ENCODE measurements at places on chromosomes 3 and 15. TPM values are rescaled to one million over a fixed set of nuclear protein-coding genes. Genes with fewer than 3 reads are reported as not detected.

ROPN1 gene
- total RNA-seq = not detected

CCDC13 gene
- total RNA-seq = 1.9 TPM

ZNF619 gene
- total RNA-seq = 14.7 TPM

SLC28A1 gene
- total RNA-seq = 0.16 TPM

TMEM207 gene
- total RNA-seq = not detected

SHC4 gene
- total RNA-seq = 0.27 TPM

ELP6 gene
- 27.4 TPM for total RNA-seq

GOLGA8T gene
- total RNA-seq = not detected

BNC1 gene
- total RNA-seq = 0.30 TPM

DNA sequence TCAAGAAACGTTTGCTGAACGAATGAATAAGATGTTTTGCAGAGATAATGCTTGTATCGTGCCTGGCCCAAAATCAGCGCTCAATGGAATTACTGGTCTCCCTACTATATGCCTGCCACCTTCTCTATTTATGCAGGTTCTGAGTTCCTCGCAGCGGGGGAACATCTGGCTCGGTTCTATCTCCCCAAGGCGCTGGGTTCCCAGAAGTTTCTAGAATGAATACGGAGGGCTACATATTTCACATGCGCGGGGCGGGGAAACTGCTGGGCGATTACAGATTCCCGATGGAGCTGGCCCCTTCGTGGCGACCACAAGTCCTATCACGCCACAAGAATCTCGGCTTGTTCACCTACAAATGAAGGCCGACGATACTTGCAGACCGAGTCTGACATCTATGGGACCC, 411 bp upstream of the EIF2B5 start:
- H3K4me1 ChIP-seq = peaks cover 15% of the 10 kb centered on the region
- peak overlapping the region; percentile 97 for H3K4me3 ChIP-seq
- H3K27ac ChIP-seq = peak overlapping the region; percentile 80
- no peak for DNase-seq
- H3K36me3 ChIP-seq = peaks cover 28% of the 10 kb centered on the region

- H3K27me3 ChIP-seq = no peaks in the 10 kb centered on the region
- H3K4me3 ChIP-seq = no peak overlapping the region
- DNase-seq = no peak
- no peaks in the 10 kb centered on the region for H3K36me3 ChIP-seq
- H3K27ac ChIP-seq = no peak overlapping the region
- H3K4me1 ChIP-seq = no peaks in the 10 kb centered on the region
Measured at GRCh38 chr3:146142757-146143156, 18.2 kb downstream of the PLOD2 start.

DNA sequence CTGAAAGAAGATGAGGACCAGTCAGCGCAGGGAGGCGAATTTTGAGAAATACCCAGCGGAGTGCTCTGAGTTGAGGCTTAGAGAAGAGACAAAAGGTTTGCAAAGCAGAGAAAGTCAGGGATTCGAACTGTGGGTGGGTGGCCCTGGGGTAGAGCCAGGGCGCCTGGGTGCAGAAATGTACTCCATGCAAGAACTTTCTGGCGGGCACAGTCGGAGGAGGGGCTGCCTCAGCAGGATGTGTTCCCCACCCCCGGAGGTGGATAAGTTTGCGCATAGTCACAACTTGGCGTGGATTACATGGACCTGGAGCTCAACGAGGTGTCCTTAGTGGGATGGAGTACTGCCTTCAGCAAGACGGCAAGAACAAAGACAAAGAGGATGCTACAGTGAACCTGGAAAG, 117.3 kb upstream of the ALDH1A3 start:
- H3K27me3 ChIP-seq = no peaks in the 10 kb centered on the region
- no peaks in the 10 kb centered on the region for H3K36me3 ChIP-seq
- no peak overlapping the region for H3K27ac ChIP-seq

DNA sequence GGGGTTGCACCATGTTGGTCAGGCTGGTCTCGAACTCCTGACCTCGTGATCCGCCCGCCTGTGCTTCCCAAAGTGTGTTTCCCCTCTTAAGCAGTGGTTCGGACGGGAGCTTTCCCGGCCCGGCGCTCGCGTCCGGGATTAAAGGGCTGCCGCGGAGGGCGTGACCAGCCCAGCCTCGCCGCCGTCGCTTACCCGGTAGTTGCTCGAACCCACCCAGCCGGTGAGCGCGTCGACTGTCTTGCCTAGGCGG, 513 bp downstream of the CLASP2 start:
- H3K27me3 ChIP-seq = no peaks in the 10 kb centered on the region
- peak; percentile 93 for DNase-seq
- peaks cover 53% of the 10 kb centered on the region for H3K4me1 ChIP-seq
- peak overlapping the region; percentile 97 for H3K27ac ChIP-seq
- H3K4me3 ChIP-seq = peak overlapping the region; percentile 74
- no peaks in the 10 kb centered on the region for H3K36me3 ChIP-seq

DNA sequence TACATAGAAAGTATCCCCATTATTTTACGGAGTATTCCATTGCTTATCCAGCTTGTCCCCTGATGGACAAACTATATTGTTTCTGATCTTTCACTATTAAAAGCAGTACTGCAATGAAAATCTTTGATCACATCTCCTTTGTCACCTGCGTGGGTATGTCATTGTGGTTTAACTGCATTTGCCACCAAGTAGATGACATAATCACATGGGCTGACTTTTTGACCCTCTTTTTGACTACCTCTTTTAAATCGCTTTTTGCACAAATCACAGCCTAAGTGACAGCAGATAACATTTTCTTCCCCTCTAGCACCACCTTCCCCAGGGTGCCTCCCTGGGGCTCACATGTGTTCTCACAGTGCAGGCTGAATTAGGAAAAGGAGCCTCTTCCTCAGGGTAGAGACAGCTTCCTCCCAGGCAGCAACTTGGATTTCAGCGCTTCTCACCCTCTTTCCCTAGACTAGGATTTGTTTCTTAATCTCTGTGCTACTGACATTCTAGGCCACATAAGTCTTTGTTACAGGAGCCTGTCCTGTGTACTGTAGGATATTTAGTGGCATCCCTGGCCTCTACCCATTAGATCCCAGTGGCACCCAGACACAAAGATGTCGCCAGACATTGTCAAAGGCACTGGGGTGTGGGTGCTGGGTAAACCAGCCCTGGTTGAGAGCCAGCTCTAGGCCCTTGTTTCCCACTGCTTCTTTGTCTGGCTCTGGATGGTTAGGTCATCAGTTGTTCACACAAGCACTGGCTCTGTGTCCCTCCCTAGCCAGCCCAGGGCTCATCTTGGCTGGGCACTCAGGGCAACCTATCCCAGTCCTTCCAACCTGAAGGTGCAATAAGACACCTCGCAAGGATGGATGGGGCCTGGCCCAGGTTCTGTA, 1.3 kb upstream of the RBP1 start:
- H3K36me3 ChIP-seq = no peaks in the 10 kb centered on the region
- H3K27ac ChIP-seq = no peak overlapping the region
- peaks cover 8% of the 10 kb centered on the region for H3K27me3 ChIP-seq
- peaks cover 17% of the 10 kb centered on the region for H3K4me1 ChIP-seq

DNA sequence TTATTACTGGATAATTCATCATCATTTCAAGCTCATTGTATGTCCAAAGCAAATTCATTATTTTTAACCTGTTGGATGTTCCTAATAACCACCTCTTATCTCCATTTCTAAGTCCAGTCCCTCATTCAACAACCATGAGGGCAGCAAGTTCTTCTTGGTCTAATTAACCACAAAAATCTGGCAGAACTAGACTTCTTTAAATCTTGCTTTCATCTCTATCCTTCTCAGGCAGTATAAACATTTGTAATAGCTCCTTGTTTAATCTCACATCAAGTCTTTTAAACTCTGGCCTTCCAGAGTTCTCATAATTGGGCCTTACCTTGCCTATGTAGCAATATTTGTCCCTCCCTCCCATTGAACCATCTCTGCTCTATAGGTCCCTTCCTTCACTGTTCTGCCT, 17.0 kb upstream of the GHSR start:
- peaks cover 7% of the 10 kb centered on the region for H3K27me3 ChIP-seq
- H3K27ac ChIP-seq = no peak overlapping the region
- H3K4me3 ChIP-seq = no peak overlapping the region
- H3K36me3 ChIP-seq = no peaks in the 10 kb centered on the region
- no peaks in the 10 kb centered on the region for H3K4me1 ChIP-seq
- DNase-seq = no peak

GRCh38 chr3:61236556-61236955, 14.7 kb downstream of the FHIT start:
- H3K4me1 ChIP-seq = peaks cover 7% of the 10 kb centered on the region
- no peak for DNase-seq
- no peaks in the 10 kb centered on the region for H3K27me3 ChIP-seq
- H3K27ac ChIP-seq = no peak overlapping the region
- H3K4me3 ChIP-seq = no peak overlapping the region

- no peak overlapping the region for H3K4me3 ChIP-seq
- no peaks in the 10 kb centered on the region for H3K27me3 ChIP-seq
- no peaks in the 10 kb centered on the region for H3K36me3 ChIP-seq
- H3K27ac ChIP-seq = peak overlapping the region; percentile 82
Measured at GRCh38 chr15:67023517-67024313, 41.7 kb upstream of the SMAD3 start.

GRCh38 chr3:117892431-117892841, 1142.2 kb downstream of the IGSF11 start:
- no peaks in the 10 kb centered on the region for H3K4me1 ChIP-seq
- no peak overlapping the region for H3K4me3 ChIP-seq
- no peak for DNase-seq
- H3K36me3 ChIP-seq = no peaks in the 10 kb centered on the region
- H3K27me3 ChIP-seq = no peaks in the 10 kb centered on the region

DNA sequence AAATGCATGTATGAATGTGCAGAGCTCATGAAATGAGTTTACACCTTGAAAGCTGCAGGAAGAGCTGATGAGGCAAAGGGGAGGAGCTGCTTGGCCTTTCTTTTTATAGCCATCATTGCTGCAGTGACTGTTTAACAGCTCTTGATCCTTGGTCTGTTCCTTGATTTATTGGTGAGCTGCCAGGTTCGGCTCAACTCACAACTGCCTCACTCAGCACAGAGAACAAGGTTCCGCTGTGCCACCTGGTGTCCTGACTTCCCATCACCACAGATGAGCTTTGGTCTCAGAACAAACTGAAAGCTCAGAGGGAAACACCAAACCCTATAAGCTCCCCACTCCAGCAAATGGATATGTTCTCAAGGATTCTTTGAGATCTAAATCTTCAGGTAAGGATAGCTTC, 626.1 kb downstream of the MAGI1 start:
- H3K4me3 ChIP-seq = no peak overlapping the region
- H3K36me3 ChIP-seq = no peaks in the 10 kb centered on the region
- H3K4me1 ChIP-seq = no peaks in the 10 kb centered on the region
- no peak for DNase-seq

DNA sequence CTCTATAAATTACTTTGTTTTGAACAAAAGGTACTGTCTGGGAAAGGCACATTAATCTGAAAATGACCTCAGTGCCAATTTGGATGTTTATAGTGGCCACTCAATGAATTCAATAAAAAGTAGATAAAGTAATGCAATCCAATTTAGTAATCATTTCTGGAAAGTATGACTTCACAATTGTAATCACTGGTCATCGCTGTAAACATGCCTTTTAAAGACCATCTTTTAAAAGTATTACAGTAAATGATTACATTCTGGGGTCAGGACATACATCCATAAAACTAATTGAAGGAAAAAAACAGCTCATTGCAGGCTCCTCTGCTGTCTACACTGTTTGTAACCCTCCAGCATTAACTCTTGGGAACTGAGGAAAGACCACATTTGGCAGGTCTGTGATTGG, 43.2 kb downstream of the HRH1 start:
- DNase-seq = no peak
- H3K4me1 ChIP-seq = peaks cover 47% of the 10 kb centered on the region
- no peaks in the 10 kb centered on the region for H3K27me3 ChIP-seq
- no peak overlapping the region for H3K27ac ChIP-seq
- no peaks in the 10 kb centered on the region for H3K36me3 ChIP-seq

DNA sequence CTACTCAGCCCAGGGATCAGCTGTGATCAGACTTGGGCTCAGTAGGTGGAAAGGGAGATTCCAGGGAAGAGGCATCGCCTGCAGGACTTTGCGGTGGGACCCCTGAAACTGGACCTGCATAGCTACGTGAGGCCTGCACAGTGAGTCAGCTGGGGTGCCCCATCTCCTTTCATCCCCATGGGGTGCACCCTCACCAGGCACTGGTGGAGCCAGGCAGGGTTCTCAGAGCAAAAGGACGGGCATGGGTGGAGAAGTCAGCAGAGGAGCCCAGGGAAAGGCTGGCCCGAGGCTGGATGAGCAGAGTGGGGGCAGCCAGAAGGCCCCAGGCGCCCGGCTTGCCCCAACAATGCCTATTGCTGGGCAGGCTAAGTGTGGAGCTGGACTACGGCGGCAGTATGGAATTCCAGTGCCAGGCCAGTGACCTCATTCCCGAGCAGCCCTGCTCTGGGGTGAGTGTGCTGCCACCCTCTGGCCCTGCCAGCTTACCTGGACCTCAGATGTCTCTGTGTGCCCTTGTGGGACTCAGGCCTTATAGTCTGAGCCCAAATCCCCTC, 19.7 kb downstream of the ACAA1 start:
- no peaks in the 10 kb centered on the region for H3K27me3 ChIP-seq
- no peak overlapping the region for H3K4me3 ChIP-seq
- peak; percentile 69 for DNase-seq
- H3K36me3 ChIP-seq = peaks cover 27% of the 10 kb centered on the region
- no peak overlapping the region for H3K27ac ChIP-seq

- peak overlapping the region; percentile 13 for H3K27ac ChIP-seq
- no peak for DNase-seq
- no peaks in the 10 kb centered on the region for H3K27me3 ChIP-seq
Measured at GRCh38 chr3:11592445-11593298, 51.0 kb downstream of the VGLL4 start.

DNA sequence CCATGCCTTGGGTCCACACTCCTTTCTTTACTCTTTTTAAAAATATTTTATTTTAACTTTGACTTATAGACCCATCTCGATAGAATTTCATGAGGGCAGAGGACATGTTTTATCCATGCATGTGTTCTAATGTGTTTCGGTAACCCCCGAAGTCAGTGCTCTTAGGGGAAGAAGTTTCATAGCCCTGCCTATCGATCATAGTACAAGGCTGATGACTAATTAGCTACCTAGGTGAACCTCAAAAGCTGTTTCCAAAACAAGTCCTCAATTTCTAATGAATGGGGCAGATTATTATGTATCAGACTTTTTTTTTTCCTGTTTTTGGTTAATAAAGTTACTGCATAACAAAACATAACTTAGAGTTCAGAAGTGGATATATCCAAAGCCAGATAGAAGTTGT, 82.0 kb downstream of the MBNL1 start:
- peaks cover 67% of the 10 kb centered on the region for H3K4me1 ChIP-seq
- no peaks in the 10 kb centered on the region for H3K36me3 ChIP-seq
- H3K4me3 ChIP-seq = no peak overlapping the region
- H3K27ac ChIP-seq = no peak overlapping the region
- H3K27me3 ChIP-seq = no peaks in the 10 kb centered on the region

GRCh38 chr3:7779331-7779730, 722.3 kb upstream of the LMCD1 start:
- H3K27me3 ChIP-seq = no peaks in the 10 kb centered on the region
- H3K27ac ChIP-seq = no peak overlapping the region
- H3K36me3 ChIP-seq = no peaks in the 10 kb centered on the region
- H3K4me3 ChIP-seq = no peak overlapping the region
- no peak for DNase-seq

Data from spleen (tissue), 13 donors.